ENCODE measurements at places on chromosomes 5 and 9.

GRCh38 chr9:76932265-76932664 lies 26.4 kb upstream of the PRUNE2 start:
- no peak for DNase-seq

DNA sequence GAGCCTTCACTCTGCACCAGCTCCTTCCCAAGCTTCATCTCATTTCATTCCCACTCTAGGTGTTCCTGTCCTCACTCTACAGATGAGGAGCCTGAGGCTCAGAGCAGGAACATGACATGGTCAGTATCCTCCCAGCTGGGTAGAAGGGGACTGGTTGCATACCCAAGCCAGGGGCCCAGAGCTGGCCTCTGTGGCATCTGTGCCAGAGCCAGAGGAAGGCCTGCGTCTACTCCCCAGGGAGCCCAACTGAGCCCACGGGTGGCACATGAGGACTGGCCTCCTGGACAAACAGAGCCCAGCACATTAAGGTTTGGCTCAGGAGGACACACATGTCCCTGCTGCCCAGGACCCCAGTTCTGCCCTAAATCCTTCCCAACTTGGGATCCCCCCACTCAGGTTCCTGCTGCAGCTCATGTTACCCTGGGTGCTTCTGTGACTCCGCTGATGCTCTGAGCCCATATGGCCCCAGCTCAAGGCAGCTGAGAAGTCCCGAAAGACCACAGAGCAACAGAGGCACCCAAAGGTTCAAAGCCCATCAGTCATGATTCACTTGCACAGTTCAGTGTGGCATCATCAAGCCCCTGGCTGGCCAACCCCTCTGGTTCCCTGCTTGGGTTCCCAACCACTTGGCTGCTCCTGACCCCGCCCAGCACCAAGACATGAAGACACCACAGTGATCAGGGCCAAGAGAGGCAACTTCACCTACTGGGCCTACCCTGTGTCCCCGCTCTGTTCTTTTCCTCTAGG lies 8.5 kb upstream of the NEURL1B start:
- no peak for DNase-seq

GRCh38 chr5:138760448-138761110 lies 7.4 kb downstream of the CTNNA1 start:
- DNase-seq = no peak

- no peak for DNase-seq
Measured at GRCh38 chr5:17257705-17258273, 40.4 kb downstream of the BASP1 start.

DNA sequence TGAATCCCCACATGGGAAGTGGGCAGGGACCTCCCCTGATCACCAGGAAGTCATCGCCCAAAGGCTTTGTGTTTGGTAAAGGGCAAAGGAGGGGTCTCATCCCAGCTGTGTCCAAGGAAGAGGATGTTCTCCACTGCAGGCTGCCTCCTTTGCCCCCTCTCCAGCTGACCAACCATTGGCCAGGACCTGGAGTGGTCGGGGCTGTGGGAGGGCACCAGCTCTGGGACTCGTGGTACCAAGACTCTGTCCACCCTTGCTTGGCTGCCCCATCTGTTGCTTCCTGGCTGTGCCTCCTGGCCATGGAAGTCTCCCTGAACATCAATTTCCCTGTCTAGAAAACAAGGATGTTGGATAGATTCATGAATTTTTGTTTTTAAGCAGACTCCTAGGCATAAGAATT lies 34.1 kb downstream of the COL15A1 start:
- DNase-seq = no peak

- no peak for DNase-seq
Measured at GRCh38 chr5:170056561-170057267, 49.0 kb upstream of the FOXI1 start.

- peak; percentile 44 for DNase-seq
Measured at GRCh38 chr5:115873392-115873791, 31.7 kb downstream of the AP3S1 start.

DNA sequence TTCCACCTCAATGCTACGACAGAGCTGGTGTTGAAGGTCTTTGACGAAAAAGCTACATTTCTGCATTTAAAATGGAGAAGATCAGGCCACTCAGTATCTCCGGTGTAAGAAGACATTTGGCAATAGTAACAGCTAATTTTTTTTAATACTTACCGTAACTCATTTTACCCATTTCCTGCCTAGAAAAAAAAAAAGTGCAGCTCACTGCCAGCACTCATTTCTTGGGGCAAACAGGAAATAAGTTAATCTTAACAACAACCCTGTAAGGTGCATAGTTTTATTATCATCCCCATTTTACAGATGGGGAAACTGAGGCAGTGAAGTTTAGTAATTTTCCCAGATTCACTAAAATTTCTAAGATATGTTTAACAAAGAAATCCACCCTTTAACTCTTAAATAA lies 27.4 kb upstream of the KCNMB1 start:
- DNase-seq = no peak

DNA sequence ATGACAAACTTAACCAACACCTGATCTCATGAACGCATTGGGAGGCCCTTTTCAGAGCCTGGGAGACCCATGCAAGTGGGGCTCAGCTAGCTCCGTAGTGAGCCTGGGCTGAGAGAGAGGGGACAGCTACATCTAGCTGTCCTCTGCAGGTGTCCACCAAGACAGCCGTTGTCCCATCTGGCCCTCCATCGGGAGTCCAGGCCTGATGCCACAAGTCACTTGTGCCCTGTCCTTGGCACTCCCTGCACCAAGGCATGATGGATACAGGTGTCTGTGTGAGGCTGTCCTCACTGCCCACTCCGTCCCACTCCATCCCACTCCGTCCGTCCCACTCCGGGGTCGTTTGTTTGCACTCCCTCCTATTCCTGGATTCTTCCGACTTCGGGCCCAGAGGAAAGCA lies 2.5 kb upstream of the EDF1 start:
- DNase-seq = no peak

- no peak for DNase-seq
Measured at GRCh38 chr9:123696476-123696875, 233.4 kb downstream of the DENND1A start.

- no peak for DNase-seq
Measured at GRCh38 chr5:6360323-6361072, 17.8 kb downstream of the MED10 start.

GRCh38 chr5:53543401-53543800 lies 17.0 kb upstream of the NDUFS4 start:
- DNase-seq = peak; percentile 22

GRCh38 chr9:105187781-105188180 lies 56.7 kb upstream of the SLC44A1 start:
- peak; percentile 61 for DNase-seq

DNA sequence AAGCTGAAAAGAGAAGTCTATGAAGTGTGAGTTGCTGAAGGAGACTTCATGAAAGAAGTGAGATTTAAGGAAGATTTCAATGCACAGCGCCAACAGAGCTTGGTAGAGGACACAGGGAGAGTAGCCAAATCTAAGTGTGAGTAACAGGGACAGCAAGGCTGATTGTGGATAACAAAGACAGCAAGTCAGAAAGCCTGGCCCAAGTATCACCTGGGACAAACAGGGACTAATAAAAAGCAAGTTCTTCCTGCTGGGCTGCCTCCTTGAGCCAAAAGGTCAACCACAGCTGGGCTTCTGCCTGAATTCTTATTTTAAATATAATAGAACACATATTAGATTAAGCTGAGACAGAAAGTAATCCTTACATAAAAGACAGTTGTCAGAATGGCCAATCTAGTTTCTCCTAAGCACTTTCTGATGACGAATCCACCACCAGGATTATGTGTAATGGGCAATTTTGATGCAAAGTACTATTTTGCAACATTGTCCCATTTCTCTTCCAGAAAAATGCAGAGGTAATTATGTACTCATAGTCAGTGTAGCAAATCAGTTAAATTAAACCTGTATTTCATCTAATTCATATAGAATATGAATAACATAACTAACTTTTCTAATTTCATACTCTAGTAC lies 73.8 kb downstream of the MAPKAP1 start:
- DNase-seq = no peak

DNA sequence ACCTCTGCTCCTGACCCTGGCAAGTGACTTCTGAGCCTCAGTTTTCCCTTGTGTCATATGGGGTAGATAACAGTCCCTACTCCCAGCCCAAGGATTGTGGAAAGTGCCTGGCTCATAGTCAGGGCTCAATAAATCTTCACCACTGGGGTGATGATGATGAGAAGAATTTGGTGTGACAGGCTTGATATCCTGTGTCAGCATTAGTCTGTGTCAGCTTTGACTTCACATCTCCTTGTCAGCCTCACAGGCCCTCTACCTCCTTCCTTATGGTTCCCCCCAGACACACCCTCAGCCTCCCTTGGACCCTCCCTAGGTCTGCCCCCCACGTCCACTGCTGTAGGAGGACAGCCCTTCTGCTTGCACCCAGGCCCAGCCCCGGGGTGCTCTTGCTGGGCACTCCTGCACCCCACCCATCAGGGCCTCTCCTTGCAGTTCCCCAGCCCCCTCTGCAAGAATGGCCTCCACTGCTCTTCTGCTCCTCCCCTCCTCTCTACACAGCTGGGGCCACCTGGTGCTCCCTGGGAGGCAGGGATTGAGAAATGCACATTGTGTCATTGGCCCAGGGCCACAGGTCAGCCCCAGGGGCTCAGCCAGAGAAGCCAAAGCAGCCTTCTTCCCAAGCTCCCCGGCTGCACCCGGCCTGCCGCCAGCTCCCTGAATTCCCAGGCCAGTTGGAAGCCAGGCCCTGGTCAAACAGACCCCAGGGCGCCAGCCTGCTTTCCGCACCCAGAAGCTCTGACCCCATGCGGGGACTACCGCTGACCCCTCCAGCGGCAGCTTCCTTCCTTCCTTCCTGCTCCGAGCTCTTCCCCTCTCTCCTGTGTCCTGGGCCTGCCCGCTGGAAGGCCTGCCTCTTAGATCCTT lies 7.7 kb downstream of the FGFR4 start:
- no peak for DNase-seq

DNA sequence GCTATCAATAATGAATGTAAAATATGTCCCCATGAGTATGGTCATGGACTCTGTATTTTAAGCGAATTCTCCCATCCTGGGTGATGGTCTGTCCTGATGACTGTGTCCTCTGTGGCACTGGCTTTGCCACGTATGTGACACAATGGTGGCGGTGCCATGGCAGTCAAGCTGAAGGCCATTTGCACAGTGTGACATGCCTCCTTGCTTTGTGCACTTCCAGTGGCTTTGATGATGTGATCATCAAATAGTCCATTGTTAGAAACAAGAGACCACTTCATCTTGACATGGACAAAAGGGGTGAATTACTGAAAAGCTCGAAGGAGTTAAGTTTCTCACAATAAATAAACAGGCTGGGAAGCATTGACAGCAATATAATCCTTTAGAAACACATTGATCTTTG lies 31.0 kb upstream of the PRRC1 start:
- no peak for DNase-seq

DNA sequence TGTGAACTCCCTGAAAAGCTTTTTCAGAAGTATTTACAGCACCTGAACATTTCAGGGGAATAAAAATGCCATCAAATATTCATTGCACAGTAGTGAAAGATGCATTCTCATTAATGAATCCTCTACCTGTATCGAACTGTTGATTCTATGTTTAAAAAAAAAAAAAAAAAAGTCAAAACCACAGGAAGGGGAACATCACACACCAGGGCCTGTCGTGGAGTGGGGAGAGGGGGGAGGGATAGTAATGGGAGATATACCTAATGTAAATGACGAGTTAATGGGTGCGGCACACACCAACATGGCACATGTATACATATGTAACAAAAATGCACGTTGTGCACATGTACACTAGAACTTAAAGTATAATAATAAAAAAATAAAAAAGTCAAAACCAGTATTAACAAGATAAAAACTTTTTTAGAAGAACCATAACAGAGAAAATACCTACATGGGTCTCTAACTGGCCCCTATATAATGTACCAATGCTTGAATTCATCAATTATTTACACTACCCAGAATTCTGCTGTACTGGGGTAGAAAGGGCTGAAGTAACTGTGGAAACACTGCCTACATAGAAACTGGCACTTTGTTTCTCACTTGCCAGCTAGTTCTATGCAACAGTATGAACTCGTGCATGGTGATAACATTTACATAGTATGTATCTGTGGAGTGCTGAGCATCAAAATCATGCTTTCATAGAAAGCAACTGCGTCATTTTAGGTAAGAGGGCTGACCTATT lies 48.9 kb downstream of the GNAQ start:
- no peak for DNase-seq

DNA sequence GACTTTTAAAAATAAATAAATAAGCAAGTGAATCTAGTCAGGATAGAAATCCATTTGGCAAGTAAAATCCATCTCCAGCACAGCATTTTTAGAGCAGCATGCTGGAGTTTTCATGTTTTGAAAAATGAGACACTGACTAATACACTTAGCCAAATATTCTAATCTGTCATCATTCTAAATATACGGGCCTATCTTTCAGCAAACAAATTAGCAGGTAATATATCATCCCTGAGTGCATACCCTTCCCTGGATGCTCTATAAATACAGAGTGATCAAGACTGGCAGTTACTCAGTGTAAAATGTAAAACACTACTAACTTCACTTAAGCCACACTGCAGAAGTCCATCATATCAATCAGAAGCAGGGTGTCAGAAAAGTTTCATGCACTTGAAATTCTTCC lies 58.4 kb downstream of the MLLT3 start:
- no peak for DNase-seq

- no peak for DNase-seq
Measured at GRCh38 chr5:31623249-31623648, 15.7 kb upstream of the PDZD2 start.

DNA sequence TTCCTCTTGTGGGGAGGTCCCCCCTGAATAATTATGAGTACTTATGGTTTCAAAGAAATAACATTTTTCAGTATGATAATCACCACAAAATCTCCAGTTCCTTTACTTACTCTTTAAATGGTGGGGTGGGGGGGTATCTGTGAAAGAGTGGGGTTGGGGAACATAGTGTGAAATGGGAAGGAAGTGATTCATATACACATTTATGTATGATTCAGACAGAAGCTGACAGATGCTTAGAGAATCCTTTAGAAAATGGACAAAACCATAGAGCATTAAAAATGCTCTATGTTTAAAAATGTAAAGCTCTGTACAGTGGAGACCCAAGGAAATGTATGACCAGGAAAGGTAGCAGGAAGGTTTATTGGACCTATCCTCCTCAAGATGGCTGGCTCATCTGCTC lies 267.5 kb upstream of the GRIA1 start:
- peak; percentile 42 for DNase-seq

DNA sequence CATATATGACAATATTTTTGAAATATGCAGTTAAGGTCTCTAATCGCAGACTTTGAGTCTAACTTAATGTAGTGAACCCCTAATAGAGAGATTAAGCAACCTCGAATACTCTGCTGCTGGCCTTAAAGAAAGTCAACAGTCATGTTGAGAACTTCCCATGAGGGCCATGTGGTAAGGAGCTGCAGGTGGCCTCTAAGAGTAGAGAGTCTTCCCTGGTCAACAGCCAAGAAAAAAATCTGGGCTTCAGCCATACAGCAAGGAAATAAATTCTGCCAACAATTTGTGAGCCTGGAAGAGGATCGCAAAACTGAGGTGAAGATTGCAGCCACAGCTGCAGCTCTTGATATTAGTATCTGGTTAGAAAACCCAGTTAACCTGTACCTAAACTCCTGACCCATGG lies 935.2 kb upstream of the TYRP1 start:
- no peak for DNase-seq

DNA sequence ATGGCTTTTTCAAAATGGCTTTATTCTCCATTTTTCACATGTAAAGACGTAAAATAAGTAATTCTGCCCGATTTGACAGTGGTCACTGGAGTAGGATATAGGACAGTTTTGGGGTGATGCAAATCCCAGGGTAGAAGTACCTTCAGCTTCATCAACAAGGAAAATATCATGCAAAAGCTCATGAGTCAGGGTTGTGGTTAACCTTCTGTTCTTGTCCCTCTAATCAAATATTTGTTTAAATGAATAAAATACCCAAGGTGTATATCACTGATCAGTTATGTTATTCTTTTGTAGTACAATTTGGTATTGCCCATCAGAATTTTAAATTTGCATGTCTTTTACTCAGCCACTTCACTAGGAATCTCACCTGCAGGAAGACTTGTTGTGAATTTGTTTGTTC lies 40.0 kb downstream of the FBXL7 start:
- no peak for DNase-seq

All from non-pigmented ciliary epithelial cell (primary cell).